ENCODE measurements at places on chromosomes 6 and 20.
A peak's percentile ranks its signal among the peaks of the same experiment; 100 is the strongest.

DNA sequence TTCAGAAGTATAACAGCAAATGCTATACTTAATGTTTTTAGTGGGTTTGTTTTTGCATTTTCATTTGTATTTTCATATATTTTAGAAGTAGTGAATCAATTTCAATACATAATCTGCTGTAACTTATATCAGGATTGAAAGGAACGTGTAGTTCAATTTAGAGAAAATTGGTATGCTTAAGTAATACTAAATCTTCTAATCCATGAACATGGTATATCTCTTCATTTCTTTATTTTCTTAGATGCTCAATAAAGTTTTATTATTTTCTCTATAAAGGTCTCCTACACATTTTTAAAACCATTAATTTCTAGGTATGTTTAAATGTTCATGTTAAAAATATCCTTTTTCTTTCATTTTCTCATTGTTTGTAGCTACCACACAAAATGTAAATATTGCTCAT lies 85.1 kb downstream of the STMND1 start:
- no peak for DNase-seq

- no peak for DNase-seq
These were observed 10.5 kb downstream of the KDM1B start for GRCh38 chr6:18165751-18166150.

- DNase-seq = no peak
These were observed 68.7 kb upstream of the STMND1 start for GRCh38 chr6:17032988-17033634.

DNA sequence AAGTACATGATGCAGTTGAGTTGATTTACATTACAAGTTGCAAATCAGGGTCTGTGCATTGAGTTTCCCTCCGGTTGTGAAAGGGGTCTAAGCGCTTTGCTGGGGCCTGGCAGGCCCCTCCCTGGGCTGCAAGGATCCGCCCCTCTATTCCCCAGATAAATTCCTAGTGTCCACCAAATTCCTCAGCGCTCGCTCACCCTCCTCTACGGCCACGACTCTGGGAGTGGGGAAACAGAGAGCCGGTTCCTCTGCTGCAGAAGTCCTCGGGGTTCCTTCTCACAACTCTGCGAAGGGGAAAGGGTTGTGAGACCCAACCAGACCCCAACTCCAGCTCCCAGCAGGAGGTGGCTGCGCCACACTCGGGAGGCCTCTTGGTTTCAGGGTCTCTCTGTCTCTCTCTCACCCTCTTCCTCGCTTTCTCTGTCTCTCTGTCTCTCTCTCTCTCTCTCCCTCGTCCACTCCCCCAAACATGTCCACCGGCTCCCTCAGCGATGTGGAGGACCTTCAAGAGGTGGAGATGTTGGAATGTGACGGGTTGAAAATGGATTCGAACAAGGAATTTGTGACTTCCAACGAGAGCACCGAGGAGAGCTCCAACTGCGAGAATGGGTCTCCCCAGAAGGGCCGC lies at the start of gene TCF21:
Gene TCF21, plus strand, starts transcription at position 185 of the 628 bp plus-strand sequence. Its CDS starts 285 bp downstream, at position 470.
- no peak for DNase-seq

GRCh38 chr6:74742793-74743508 lies 462.9 kb downstream of the COL12A1 start:
- no peak for DNase-seq

GRCh38 chr20:32702706-32703425 lies 29.1 kb upstream of the C20orf203 start:
- no peak for DNase-seq

GRCh38 chr6:104941729-104942091 lies 15.2 kb upstream of the LIN28B start:
- DNase-seq = no peak

DNA sequence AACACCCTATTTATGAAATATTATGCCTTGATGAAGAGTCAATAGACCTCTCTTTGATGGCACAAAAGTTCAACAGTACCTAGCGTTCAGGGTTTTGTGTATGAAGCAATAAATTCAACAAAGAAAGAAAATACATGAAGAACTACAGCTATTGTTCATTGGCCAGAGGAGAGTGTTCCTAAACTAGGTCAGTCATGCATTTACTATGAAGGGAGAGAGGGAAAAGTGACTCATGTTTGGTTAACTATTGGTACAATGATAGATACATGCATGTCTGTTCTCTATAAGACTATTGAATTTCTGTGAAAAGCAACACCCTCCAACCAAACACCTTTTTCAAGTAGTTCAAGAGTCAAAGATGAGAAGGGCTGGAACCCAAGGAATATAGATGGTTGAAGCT lies 50.7 kb downstream of the CLIC5 start:
- no peak for DNase-seq

DNA sequence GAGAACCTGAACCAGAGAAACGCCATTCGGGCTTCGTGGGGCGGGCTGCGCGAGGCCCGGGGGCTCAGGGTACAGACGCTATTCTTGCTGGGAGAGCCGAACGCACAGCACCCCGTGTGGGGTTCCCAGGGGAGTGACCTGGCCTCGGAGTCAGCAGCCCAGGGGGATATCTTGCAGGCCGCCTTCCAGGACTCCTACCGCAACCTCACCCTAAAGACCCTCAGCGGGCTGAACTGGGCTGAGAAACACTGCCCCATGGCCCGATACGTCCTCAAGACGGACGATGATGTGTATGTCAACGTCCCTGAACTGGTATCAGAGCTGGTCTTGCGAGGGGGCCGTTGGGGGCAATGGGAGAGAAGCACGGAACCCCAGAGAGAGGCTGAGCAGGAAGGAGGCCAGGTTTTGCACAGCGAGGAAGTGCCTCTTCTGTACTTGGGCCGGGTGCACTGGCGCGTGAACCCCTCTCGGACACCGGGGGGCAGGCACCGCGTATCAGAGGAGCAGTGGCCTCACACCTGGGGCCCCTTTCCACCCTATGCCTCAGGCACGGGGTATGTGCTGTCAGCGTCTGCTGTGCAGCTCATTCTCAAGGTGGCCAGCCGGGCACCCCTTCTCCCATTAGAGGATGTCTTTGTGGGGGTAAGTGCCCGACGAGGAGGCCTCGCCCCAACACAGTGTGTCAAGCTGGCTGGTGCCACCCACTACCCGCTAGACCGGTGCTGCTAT lies 904 bp downstream of the B3GALT4 start:
- DNase-seq = no peak

GRCh38 chr6:157032923-157033322 lies 255.7 kb downstream of the ARID1B start:
- no peak for DNase-seq

DNA sequence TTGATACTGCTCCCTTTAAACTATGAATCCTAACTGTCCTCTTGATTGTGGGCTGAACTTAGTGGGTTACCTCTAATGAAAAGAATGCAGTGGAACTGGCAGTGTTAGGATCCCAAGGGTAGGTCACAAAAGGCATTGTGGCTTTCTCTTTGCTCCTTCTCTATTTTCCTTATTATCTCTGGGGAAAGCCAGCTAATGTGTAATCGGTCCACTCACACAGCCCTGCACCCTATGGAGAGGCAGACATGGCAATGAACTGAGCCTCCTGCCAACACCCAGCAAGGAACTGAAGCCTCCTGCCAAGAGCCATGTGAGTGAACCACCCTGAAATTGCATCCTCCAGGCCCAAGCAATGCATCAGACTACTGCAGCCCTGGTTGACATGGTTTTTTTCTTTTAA lies 24.6 kb upstream of the ZNF133 start:
- peak; percentile 53 for DNase-seq

- no peak for DNase-seq
These were observed 4.3 kb downstream of the PPP1R10 start for GRCh38 chr6:30612687-30613248.

DNA sequence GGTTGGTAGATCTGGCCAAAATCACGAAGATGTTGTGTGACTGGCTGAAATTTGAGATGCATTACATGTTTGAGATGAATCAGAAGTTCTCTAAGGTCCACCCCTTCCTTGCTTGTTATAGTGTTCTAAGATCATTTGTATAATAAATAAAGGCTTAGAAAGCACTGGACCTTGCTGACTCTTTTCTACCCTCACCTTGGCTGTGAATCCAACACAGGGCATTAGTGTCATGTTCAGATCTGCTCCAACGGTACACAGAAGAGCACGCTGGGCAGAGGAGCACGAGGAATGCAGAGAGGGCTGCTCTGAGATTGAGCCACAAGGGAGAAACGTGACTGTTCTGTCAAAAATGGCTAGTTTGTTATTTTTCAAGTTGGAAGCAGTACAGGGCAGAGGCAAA lies 169.5 kb upstream of the HDAC2 start:
- DNase-seq = no peak

DNA sequence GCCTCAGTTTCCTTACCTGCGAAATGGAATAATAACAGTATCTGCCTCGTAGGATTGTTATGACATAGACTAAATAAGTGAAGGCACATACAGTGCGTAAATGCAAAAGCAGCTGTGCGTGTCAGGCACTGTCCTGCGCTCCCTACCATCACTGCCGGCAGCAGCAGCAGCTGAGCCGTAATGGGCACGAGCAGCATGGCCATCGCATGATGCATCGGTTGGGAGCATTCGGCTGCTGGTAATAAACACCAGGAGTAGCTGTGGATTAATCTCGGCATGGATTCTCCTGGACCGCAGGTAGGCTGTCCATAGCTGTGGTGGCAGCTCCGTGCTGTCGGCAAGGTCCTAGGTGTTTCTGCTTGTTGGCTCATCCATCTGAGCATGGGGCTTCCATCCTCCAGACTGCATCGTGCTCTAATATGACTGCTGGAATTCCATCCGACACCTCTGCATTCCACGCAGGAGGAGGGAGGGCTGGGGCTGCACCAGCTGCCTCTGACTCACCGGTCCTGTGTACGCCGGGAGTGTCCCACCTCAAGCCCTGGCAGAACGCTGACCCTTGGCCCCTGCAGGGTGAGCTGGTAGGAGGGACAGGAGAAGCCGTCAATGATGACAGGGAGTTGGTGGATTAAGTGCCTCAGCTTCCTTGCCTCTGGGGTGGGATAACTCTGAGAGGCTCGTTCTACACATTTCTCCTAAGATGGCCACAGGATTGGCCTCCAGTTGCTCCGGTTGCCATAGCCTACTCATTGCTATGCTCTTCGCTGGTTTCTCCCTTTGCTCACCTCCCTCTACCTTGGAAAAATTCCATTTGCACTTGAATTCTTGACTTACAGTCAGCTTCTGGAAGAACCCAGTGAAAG lies 100.9 kb upstream of the PMEPA1 start:
- no peak for DNase-seq

DNA sequence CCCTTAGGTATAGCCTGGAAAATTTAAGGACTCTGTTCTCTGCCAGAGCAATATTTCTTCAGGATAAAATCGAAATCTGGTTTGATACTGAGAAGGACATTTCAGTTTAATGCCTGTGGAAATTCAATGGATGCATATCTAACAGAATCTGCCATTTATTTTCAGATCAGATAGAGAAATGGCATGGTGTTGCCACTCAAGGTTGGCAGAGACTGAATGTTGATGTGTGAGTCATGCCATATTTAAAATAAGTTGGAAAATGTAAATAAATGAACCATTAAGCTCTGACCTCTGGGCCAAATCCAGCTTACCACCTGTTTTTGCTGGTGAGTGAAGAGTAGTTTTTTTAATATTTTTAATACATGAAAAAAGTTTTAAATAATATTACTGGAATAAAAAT lies 594.6 kb downstream of the DOK5 start:
- DNase-seq = no peak

DNA sequence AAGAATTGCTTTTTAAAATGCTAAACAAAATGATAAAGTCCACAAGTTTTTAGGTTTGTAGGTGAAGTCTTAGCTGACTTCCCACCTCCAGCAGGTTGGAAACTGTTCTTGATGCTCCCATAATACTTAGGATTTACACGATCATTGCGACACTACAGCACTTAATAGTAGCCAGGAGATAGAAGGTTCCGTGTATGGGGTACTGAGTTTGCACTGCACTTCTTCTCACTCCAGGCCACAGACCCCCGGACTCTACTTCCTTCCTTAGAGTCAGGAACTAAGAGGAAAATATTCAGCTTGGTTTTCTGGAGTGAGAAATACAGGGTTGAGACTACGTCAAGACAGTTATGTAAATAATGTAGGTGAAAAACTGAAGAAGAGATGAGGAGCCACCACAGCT lies 56.1 kb upstream of the SGK1 start:
- DNase-seq = no peak

- DNase-seq = no peak
These were observed 20.5 kb upstream of the NT5E start for GRCh38 chr6:85429346-85429745.

DNA sequence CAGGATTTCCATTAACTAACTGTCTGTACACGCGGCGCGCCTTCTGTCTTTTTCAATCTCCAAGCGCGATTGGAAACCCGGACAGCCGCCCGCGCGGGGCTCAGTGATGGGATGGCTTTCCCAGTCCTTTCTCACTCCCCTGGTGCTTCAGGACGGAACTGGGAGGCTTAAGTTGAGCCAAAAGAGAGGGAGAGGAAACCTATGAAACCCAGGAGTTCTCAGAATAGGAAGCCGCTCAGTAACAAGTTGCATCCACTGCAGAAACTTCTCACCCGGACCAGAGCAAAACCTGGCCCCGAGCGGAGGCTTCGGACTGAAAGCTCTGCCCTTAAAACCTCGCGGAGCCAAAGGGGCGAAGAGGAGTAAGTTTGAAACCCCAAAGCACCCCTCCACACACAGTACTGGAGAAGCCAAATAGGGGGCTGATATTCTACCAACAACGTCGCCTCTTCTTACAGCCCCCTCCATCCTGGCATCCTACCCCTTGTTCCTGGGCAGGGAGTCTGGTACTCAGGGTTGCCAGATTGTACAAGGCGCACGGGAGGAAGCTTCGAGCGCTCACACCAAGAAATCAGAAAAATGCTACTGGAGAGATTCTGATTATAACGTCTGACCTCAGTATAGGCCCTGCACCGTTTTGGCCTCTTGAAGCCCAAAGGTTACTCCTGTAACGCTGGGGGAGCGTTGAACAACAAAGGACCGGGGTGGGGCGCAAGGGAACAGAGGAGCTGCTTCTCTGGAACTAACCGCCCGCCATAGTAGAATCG lies 906 bp upstream of the COL12A1 start:
- DNase-seq = no peak

All from epithelial cell of prostate (primary cell).